ENCODE measurements at places on chromosomes 3 and 15.

GRCh38 chr3:142947799-142948575 lies 15.5 kb downstream of the PAQR9 start:
- no peak for DNase-seq

DNA sequence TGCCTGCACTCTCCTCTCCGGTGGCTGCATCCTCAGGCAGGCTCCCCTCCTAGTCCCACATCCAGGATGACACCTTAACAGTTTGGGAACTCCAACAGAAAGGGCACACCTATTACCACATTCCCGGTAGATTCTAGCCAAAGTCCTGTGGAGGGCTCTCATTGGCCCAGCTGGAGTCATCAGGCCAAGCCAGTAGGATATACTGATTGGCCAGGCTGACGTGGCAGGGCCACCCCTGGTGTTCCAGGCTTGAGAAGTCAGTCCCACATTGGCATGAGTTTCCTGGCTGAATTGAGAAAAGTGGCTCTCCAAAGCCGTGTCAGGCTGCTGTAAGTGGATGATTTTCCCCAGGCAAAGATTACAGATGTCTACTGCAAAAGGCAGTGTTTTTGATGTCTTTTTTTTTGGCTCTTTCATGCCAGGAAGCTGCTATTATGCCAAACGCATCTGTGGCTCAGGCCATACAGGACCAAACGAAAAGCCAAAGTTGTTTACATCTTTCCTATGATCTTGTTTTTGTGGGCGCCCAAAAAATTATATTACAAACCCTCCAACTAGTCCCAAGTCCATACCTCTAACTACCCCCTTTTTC lies 6.6 kb upstream of the BLM start:
- no peak for DNase-seq

DNA sequence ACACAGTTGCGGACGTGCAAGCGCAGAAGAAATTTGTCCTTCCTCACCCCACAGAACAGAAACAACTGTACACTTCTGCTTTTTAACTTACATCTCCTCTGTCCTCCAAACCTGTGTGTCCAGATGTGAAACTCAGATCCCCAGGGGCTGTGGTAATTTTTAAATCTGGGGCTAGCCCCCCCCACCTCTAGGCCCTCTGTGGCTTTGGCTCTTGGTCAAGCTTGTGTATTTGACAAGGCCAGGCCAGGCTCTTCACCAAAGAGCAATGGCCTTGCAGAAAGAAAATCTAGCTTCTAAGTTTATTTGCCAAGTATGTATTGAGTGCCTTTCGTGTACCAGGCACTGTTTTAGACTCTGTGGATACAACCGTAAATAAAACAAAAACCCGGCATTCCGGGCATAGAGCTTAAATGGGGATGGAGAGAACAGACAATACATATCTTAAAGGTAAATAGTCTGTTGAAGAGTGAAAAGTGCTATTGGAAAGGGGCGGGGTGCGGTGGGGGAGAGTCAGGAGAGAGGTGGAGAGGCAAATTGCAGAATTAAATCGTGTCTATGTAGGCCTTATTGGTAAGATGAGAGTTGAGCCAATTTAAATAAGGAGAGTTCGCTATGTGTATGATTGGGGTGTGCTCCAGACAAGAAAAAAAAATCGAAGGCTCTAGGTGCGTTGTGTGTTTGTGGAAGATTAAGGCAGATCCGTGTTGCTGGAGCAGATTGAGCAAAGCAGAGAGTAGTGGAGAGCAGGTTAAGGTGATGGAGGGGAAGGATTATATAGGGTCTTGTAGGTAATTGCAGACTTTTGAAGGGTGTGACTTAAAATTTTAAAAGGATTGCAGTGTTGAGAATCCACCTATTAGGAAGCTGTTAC lies 781 bp upstream of the DPH6 start:
- DNase-seq = no peak

DNA sequence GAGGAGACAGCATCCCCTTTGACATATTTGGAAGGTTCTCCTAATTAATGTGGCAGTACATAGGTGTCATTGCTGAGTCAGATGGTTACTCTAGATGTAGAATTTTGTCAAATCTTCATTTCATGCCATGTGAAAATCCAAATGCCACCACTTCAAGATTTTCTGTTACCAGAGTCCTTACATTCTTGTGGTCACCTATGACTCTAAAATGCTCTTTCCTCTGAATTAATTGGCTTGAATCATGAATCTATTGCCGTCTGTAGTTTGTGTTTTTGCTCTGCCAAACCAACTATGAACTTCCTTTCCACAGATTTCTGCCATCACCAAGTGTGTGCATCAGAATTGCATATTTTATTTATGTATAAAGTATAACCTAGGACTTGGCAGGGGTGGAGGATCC lies 269.4 kb upstream of the ZPLD1 start:
- DNase-seq = no peak

DNA sequence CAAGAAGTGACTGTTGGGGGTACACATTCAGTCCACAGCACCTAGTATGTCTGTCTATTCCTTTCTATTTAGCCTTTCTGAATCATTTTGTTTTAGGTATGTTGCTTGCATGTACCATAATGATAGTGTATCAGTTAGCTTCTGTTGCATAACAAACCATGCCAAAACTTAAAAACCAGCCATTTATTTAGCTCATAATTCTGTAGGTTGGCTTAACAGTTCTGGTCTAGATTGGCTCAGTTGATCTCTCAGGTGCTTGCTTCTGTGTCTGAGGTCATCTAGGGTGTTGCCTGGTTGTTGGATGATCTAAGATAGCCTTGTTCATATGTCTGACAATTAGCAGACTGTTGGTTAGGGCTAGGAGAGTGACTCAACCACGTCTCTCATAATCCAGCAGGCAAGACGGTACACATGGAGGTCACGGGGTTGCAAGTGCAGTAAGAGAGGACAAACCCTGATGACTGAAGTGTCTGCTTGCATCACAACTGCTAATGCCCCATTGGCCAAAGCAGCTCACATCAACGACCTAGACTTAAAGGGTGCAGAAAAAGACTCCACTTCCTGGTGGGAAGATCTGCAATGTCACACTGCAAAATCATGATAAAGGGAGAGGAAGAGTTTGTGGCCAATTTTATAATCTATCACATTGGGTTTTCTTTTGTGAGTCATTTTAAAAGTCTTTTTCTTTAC lies 6.8 kb upstream of the PDCD6IP start:
- no peak for DNase-seq

GRCh38 chr15:69359722-69360121 lies 54.4 kb upstream of the KIF23 start:
- no peak for DNase-seq

- DNase-seq = peak; percentile 13
Measured at GRCh38 chr3:42118762-42119361, 27.7 kb downstream of the TRAK1 start.

- no peak for DNase-seq
Measured at GRCh38 chr3:27677565-27677964, 44.6 kb downstream of the EOMES start.

GRCh38 chr3:54488297-54488696 lies 365.9 kb downstream of the CACNA2D3 start:
- no peak for DNase-seq

DNA sequence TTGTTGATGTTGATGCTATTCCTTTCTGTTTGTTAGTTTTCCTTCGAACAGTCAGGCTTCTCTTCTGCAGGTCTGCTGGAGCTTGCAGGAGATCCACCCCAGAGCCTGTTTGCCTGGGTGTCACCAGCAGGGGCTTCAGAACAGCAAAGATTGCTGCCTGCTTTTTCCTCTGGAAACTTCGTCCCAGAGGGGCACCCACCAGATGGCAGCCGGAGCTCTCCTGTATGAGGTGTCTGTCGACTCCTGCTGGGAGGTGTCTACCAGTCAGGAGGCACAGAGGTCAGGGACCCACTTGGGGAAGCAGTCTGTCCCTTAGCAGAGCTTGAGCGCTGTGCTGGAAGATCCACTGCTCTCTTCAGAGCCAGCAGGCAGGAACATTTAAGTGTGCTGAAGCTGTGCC lies 303.2 kb downstream of the ZIC1 start:
- DNase-seq = no peak

- no peak for DNase-seq
Measured at GRCh38 chr3:15107075-15107947, 8.4 kb upstream of the RBSN start.

DNA sequence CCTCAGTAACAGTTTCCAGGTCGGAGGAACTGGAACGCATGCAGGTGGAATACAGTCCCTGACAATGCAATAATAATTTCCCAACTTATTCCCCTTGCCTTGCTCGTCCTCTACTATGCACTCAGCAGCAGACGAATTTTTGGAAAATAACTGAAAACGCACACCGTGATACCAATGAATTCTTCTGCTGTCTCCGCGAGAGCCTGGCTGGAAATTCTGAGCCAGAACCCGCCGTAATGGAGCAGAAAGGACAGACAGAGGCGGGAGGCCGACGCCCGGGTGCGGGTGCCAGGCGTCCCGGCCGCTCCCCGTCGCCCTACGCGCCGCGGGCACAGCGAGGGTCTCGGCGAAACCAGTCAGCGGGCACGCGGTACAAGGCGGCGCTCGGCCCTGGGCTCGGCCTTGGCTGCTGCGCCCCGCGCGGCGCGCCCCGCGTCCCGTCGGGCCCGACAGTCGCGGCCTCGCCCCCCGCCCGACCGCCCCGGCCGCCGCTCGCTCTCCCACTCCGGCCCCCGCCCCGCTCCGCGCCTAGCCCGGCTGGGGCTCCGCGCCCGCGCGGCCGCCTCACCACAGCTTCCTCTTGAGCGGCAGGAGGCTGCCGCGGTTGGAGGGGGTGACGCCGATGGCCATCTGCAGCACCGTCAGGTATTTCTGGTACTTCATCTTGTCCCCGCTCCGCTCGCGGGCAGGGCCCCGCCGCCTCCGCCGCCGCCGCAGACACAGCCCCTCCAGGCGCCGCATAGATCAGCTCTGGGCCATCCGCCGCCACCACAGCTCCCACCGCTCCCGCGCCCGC lies 114.5 kb upstream of the GOLGA8J start:
- DNase-seq = peak; percentile 32

GRCh38 chr3:45409921-45410320 lies 21.5 kb downstream of the LARS2 start:
- DNase-seq = no peak

- peak; percentile 1 for DNase-seq
Measured at GRCh38 chr3:166444336-166444735, 607.1 kb upstream of the BCHE start.

DNA sequence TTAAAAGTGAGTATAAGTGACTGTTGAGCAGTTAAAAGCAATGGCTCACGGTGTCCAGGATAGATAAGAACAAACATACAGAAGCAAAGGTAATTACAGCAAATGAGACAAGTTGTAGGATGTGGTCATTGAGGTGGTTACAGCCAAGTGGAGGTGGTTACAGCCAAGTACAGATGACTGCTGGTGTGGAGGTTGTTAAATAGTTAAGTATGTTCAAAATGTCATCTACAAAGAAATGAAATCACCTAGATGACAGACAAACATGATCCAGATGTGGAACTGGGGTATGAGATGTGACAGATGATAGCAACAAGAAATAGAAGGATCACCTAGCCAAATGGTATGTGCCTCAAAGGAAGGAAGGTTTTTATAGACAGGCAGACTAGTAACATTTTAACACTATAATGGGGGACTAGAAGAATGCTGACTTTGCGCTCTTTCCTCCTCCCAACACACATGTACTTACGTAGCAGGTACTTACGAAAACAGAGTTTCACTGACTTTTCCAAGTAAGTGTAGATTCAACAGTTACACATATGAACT lies 6.8 kb upstream of the ANKRD28 start:
- DNase-seq = no peak

- peak; percentile 96 for DNase-seq
Measured at GRCh38 chr15:90191794-90192509, 9.2 kb upstream of the SEMA4B start.

DNA sequence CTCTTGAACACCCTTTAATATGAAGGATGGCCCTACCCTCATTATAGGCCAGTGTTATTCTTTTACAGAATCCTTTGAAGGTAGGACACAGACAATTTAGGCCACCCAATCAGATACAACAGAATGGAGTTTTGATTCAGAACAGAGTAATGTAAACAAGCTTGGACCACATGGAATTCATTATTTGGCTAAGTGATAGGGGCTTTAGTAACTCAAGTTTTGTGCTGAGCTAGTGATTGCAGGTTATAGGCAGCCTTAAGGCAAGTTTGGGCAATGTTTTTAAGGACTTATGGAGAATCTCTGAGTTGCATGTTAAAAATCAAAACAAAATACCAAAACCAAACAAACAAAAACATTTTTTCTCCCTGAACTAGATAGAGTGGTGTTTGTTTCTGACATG lies 312.1 kb upstream of the ROBO1 start:
- DNase-seq = no peak

- no peak for DNase-seq
Measured at GRCh38 chr3:41522612-41523011, 323.3 kb downstream of the CTNNB1 start.

DNA sequence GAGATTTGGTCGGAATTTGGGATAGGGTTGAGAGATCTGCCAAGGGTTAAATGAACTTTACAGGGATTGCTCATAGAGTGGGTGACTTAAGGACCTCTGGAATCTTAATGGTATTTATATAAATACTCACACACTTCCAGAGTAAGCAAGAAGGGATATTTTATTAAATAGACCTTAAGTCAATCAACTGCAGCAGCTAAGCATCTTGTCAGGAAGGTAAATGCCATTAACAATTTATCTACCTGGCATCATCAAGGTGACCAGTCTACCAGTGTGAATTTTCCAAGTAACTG lies 123.9 kb downstream of the FEZF2 start:
- DNase-seq = no peak

GRCh38 chr15:70597056-70597603 lies 166.2 kb downstream of the UACA start:
- DNase-seq = no peak

DNA sequence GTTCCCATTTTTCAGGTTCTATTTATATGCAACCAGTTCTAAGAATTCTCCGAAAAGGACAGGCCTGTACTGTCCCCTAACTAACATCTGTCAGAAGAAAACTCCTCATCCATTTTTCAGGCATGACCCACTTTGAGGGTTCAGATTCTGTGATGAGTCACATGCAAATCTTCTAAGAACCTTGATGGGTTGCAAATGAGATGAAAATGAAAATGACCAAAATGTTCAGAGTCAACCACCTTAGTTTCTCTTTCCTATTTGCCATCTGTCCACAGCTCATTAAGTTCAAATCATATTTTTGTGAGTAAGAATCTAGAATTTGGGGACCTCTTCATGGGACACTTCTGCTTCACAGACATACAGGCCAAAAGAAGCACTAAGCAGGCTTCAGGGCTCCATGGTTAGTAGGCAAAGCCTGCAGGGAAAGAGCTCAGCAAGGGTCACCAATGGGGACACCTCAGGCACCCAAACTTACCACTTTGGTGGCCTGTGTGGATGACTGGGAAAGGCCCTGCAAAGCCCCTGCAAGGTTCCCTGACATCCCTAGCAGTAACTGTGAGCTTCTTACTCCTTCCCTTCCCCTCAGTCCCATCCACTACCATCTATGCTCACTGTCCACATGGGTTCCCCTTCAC lies 122.0 kb downstream of the WDR76 start:
- DNase-seq = no peak
